ENCODE measurements at places on chromosomes 1 and 21.
A peak's percentile ranks its signal among the peaks of the same experiment; 100 is the strongest.

DNA sequence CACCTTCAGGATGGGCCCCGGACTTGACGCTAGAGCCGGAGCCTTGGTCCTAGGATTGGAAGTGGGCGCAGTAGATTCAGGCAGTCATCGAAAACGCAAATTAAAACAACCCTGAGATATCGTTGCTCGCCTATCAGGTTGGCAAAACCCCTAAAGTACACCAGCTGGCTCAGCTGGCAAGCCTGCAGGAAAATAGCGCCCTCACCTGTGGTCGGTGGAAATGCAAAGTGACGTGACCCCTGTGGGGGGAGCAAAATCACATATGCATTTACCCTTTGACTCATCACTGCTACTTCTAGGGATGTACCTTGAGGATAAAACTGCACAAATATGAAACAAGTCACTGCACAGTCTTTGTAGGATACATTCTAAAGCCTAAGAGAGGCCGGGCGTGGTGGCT lies 170.3 kb upstream of the TMEM51 start:
- no peak for DNase-seq

- DNase-seq = no peak
Observed at GRCh38 chr21:46151989-46152926, 3.1 kb downstream of the FTCD start.

- no peak for DNase-seq
Observed at GRCh38 chr1:159113596-159114433, 37.2 kb upstream of the AIM2 start.

DNA sequence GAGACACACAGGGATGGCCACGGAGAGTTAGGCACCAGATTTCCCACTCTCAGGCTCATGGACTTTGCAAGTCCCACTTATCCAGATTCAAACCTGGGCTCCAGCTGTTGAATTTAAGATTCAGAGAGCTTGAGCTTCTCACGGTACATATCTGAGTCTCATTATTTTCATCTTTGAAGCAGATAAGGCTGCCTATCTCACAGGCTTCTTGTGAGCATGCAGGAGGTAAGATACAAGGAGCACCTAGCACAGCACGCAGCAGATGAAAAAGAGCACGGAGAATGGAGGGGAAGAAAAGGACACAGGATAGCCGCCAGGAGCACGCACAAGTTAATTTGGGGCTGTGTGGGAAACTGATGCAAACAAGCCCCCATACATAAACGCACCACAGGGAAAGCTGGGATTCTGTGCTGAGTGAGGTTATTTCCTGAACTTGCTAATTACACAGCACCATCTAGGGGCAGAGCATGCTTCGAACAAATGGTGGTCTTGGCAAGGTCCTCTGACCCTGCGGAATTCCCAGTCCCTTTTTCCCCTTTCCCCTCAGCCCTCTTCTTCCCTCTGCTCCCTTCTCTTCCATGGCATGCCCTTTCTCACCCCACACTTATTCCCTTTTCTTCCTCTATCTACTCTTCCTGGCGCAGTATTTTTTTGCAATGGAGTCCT lies 134.7 kb upstream of the VANGL1 start:
- DNase-seq = peak; percentile 64

- peak; percentile 30 for DNase-seq
Observed at GRCh38 chr21:43306911-43307676, 119.8 kb downstream of the SIK1 start.

GRCh38 chr21:42135386-42136052 lies 64.4 kb downstream of the UMODL1 start:
- no peak for DNase-seq

- DNase-seq = no peak
Observed at GRCh38 chr21:33317145-33317544, 7.6 kb upstream of the IFNAR1 start.

DNA sequence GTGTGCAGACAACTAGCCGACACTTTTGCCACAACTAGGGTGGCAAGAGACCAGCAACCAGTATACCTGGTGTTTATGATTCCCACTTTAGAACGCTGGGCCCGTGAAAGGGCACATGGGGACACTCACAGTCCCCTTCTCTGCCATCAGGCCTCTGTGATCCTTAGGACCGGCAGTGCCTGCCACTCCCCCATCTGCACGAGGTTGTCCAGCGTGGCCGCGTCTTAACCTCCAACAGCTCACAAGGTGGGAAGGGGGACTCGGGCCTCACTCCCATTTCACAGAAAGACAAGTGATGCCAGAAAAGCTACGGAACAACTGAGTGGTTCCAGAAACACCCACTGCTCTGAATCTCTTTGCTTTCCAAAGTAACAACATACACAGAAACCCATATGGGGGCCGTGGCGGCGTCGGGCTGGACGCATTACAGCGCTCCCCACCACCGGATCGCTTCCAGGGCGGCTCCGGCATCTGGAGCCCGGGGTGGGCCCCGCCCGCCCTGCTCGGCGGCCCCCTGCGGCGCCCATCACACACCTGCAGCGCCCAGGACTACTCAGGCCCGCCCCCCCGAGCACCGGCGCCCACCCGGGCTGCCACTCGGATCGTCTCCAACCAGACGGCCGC lies 1.0 kb downstream of the ZNF496 start:
- no peak for DNase-seq

- peak; percentile 76 for DNase-seq
Observed at GRCh38 chr1:15152318-15153183, 996 bp upstream of the TMEM51 start.

- DNase-seq = peak; percentile 78
Observed at GRCh38 chr1:150765296-150765976, at the start of gene CTSS. TSS of gene CTSS (minus strand) at chr1:150765778. CDS start at chr1:150764763, 1,015 bp downstream.

DNA sequence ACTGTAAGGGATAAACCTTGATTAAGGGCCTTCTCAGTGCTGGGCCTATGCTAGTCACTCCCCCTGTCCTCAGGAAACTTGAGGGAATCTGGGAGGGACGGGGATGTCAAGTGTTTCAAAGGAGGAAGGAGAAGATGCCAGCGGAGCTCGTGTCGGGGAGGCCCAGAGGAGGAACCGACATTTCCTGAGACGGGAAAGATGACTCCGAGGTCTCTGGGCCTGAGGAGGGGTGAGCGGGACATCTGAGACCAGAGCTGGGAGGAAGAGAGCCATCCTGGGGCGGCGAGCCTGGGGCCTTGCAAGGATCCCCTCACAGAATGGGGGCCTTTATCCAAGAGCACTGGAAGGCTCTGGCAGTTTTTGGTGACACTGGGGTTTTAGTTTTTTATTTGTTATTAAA lies 10.4 kb downstream of the SLC66A1 start:
- DNase-seq = no peak

DNA sequence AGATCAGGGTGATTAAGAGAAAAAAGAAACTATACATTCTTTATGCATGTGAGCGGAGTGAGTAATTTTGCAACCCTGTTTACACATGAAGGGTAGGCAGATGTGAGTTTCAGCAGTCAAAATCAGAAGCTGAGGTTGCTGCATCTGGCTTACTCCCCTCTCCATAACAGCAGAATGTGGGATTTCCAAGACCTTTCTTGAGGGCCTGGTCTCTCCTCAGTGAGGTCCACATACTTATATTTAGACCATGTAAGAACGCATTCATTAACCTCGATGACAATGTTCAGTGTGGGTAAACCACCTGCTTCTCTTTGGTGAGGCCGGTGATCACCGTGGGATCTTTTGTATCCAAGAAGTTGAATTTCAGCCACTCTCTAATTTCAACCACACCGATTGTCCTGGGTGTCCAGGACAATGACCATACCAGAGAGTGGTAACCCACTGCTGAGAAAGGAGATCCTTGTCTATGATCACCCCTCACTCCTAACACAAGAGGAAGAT lies 18.7 kb upstream of the RAP1A start:
- DNase-seq = no peak

DNA sequence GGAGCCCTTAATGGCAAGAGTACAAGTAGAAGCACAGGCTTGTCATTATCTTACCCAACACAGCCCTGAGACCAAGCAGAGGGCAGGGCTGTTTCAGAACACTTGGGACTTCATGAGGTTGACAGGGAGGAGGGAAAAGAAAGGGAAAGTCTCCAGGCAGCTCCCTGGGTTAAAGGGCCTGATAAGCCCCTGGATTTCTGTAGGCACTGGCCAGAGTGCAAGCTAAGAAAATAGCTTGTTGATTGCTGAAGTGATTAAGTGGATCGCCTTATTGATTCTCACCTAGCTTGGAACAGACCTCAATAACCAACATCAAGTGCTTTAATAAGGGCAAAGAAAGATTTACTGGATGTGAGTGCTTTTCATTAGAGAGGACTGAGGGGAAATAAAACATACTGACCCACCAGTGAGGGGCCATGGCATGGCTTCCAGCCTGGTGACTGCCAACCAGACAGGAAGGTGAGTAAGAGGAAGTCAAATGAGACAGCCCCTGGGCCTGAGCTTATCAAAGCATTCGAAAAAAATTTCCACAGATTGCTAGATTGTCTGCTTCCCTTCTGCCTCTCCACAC lies 121.4 kb upstream of the NFIA start:
- no peak for DNase-seq

GRCh38 chr1:157090771-157091170 lies 8.8 kb downstream of the ETV3L start:
- no peak for DNase-seq

GRCh38 chr1:86998280-86998679 lies 83.8 kb downstream of the HS2ST1 start:
- no peak for DNase-seq

DNA sequence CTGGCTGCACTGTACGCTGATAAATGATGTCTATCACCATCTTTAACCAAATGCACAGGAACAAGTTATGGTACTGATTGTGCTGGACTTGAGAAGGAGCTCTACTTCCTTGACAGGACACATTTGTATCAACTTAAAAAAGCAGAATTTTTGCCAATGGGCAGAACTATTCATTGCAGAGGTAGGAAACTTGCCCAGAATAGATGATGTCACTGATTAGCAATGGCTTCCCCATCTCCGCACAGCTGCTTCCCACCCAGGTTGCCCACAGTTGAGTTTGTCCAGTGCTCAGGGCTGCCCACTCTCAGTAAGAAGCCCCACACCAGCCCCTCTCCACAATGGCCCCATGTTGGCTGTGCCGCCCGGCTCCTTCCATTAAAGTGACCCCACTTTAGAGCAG lies 33.4 kb downstream of the CAPN2 start:
- no peak for DNase-seq

DNA sequence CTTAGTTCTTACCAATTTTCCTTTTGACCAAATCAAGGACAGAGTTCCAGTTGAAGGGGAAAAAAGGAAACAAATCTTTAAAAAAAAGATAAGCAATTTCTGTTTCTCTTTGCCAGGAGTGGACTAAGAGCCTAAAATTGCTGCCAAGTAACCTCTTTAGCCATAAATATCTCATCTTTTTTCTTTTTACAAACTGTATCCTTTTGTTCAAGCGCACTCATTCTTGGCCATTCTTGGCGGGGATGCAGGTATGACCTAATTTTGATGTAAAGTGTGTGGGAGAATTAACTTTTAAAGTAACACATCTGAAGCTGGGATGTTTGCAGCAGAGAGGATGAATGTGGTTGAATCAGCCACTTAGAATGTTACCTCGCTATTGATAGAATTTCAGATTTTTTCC lies 13.4 kb upstream of the KIF1B start:
- peak; percentile 76 for DNase-seq

GRCh38 chr1:174974711-174975119 lies 25.0 kb upstream of the CACYBP start:
- no peak for DNase-seq

- DNase-seq = no peak
Observed at GRCh38 chr1:197915862-197916499, 1.2 kb upstream of the LHX9 start.

DNA sequence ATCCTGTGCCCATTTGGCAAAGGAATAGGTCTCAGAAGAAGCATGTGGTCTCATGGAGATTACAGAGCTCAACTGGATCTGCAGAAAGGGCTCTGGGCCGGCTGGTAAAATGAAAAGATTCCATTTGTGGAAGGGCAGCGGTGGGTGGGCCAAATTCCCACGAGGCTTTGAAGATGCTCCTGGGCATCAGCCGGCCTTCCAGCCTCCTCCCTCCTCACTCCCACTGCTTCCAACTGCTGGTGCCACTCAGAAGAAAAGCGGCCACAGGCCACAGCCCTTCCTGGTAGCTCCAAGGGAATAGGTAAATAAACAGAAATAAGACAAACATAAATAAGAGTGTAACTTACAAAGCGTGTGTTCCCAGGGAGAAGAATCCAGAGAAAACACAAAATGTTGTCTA lies 136.3 kb upstream of the SLC44A3 start:
- DNase-seq = no peak

DNA sequence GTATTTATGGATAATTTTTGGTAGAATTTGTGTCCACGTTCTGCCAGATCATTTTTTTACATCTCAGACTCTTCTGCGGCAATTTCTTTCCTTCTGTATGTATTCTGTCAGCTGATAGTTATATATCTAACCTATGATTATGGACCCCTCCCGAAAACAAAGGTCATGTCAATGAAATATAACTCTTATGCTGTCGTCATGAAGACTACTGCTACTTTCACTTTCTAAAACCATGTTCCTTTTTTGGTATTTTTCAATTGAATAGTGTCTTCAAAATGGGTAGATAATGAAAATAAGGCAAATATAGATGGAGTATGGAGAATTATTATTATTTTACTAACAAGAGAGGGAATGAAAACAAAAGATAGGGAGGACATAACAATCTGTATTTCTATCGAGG lies 3.2 kb downstream of the ANGPTL1 start:
- no peak for DNase-seq

DNA sequence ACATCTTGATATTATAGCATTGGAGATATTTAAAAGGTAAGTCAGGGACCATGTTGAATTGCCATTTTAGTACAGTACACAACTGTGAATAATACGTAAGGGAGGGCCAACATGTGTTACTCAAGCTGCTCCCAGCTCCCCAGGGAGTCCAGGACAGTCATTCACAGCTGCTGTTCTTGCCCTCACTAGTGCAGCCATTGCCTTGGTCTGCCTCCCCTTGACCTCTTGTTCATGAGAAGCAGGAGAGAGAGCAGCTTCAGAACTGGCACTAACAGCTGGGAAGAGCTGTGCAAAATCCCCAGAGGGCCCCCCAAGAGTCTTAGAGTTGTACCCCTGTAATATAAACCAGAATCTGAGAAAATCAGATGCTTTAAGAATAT lies 16.4 kb downstream of the TCEANC2 start:
- DNase-seq = no peak

DNA sequence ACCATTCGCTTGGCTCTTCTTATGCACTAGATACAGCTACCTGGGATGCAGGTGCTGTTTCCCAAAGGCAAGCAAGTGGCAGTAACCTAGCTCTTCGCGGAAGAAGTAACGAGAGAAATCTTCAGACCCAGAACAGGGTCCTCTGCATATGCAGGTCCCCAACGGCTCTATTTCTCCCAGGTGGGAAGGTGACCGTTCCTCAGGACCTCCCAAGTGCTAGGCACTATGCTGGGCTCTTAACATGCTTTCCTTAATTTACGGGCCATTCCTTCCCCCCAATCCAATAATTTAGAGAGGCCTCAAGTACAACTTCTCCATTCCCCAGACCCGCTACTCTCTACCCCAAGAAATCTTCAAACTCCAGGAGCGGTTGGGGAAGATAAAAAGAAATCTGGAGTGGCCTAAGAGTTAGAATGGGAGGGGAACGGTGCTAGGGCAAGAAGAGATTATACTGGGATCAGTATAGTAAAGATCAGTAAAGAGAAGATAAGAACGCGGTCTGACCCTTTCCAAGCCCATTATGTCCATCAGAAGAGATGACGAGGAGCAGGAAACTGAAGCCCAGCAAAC lies 410 bp downstream of the TXNDC12 start:
- no peak for DNase-seq

- DNase-seq = no peak
Observed at GRCh38 chr21:34519694-34520093, 7.7 kb upstream of the KCNE1 start.

Measured in DMS79 treated with DMSO at 0.1 percent for 48 hours (cell line).